SJCRH30 (cell line): ENCODE measurements at places on chromosomes 1 and 21.
A peak's percentile ranks its signal among the peaks of the same experiment; 100 is the strongest.

DNA sequence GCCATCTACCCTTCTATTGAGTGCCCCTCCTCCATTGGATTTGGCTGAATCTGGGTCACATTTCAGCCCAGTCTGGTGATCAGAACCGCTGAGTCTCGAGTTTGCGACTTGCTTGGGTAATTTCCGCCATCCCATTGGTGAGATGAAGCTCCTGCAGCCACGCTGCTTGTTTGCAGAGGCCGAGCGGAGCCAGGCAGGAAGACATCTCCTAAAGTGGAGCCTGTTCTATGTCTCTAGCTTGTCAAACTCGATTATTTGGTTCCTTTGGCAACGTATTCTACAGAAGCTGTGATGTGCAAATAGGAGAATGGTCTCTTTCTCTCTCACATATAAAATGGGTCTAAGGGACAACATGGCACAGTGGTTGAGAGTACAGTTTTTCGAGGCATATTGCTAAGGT is 206.8 kb upstream of the PLXNA2 start:
- DNase-seq: no peak

DNA sequence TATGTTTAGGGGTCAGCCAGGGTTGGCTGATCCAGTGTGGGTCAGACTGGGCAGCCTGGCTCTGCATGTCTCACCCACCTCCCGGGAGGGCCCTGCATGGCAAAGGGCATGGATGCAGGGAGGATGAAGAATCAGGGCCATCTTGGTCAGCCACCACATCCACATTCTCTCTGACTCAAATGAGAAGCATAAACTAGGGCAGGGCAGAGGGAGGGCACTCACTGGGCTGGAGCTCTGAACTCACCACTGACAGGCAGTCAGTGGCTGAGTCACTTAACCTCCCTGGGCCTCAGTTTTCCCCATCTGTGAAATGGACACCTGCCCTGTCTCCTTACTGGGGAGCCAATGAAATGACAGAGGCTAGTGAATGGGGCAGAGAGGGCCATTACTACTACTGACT is 4.3 kb upstream of the CELA2A start:
- no peak for DNase-seq

DNA sequence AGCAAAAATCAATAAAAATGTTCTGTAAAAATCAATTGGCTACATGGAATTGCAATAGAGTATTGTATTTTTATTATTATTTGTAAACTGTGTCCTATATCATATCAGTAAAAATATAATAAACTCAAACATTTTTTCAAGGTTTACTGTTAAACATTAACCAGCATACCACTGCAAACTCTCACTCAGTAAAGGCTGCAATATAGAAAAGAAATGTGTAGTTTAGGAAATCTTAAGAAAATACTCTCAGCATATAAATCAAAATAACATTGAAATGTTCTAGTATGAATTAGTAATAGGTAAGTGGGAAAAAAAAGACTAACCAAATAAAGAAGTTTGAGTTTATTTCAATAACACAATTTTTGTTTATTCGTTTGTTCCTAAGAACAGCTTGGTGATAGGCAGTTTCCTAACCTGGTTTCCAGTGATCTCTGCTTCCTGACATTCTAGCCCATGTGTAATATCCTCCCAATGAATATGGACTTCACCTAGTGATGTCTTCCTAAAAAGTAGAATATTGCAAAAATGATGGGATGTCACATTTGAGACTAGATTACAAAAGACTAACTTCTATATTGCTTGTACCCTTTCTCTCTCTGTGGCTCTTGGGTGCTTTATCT is 870.1 kb downstream of the BRINP3 start:
- no peak for DNase-seq

- no peak for DNase-seq
Measured at GRCh38 chr1:17741052-17741451, 14.1 kb upstream of the ACTL8 start.

DNA sequence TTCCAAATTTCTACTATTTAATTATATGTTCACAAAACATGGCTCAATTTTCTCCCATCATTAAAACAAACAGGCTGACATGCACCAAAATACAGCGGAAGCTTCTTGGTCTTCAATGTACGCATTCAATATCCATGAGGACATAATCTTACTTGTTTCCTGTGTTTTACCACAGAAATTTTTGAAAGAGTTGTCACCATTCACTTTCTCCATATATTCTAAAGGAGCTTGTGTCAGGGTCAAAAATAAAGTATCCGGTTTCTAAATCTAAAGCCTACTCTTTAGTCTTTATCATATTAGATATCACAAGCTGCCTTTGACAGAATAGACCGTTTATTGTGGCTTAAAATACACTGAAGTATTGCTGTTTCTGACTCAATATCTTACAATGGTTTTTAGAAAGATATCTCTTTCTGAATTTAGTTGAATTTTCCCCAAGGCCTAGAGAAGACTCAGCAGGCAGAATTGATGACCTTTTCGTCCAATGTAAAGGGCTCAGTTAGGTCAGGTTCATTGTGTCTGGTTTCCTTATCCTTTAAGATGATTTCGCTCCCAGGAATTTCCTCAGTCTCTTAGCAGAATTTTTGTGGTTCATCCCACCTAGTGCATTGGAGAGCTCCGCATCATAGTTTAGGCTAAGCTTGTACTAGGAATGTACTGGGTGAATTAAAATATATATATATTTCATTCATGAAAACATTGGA is 717.2 kb downstream of the NCAM2 start:
- DNase-seq: peak; percentile 10

DNA sequence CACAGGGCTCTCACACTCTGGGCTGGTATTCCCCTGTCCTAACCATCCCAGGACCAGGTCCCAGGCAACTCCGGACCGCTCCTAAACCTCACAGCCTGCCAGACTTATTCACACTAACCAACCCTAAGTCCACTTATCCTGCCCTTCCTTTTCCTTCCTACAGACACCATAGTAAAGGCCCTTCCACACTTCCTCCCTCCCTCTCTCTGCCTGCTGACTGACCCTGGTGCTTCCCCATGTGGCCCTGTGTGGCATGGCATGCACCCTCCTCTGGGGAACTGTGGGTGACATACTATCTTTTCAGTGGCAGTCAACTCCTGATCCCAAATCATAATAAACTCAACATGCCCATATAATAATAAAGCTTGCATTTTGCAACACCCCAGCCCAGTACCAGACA is 155.1 kb upstream of the DNAH14 start:
- no peak for DNase-seq

DNA sequence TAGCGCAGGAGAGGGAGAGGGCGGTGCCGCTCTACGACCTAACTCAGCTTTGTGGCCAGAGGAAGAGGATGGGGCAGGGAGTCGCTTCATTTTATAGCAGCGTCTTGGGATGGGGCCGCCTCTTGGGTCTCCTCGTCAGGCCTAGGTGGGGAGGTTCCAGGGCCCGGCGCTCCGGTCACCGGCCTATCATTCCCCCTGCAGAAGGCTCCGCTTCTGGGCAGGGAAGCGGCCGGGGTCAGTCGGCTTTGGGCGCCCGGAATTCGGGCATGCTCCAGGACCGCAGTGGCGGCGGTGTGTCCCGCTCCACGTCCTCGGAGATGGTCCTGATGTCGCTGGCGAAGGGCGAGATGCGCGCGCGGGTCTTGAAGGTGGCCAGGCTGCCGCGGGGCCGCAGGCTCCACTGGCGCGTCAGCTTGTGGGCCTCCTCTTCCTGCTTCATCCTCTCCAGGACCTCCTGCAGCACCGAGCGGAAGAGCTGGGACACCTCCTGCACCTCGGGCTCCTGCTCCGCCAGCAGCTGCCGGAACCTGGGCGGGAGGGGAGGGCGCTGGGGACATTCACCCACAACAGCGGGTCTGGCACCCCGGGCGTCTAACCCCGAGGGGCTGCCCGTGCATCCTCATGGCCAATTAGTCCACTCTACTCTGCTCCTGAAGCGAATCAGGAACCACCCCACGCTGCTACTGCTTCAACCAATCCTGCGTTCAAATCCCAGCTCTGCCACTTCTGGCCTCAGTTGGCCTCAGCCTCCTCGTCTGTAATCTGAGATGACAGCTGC is 13.0 kb downstream of the RD3 start:
- DNase-seq: no peak

- DNase-seq: peak; percentile 47
Measured at GRCh38 chr1:246930830-246931548, 759 bp downstream of the AHCTF1 start.

DNA sequence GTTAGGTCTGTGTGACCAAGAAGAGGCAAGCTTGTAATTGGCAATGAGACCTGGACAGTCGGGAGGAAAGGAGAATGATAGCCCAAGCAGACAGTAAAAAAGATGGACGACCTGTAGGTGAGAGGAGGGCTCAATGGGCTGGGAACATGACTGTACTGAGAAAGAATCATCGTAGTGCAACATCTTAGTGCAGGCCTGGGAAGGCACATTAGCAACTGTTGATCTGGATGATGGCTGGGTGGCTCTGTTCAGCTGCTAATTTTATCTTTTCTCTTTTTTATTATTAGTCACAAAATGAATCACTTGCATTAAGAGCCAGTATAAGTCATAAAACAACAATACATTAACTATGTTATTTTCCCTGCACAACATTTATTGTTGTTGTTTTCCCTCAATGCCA is 32.9 kb downstream of the IFI44 start:
- DNase-seq: no peak

- DNase-seq: no peak
Measured at GRCh38 chr1:24986372-24986965, 56.4 kb upstream of the RUNX3 start.

- no peak for DNase-seq
Measured at GRCh38 chr1:76146184-76146583, 71.6 kb downstream of the ST6GALNAC3 start.

DNA sequence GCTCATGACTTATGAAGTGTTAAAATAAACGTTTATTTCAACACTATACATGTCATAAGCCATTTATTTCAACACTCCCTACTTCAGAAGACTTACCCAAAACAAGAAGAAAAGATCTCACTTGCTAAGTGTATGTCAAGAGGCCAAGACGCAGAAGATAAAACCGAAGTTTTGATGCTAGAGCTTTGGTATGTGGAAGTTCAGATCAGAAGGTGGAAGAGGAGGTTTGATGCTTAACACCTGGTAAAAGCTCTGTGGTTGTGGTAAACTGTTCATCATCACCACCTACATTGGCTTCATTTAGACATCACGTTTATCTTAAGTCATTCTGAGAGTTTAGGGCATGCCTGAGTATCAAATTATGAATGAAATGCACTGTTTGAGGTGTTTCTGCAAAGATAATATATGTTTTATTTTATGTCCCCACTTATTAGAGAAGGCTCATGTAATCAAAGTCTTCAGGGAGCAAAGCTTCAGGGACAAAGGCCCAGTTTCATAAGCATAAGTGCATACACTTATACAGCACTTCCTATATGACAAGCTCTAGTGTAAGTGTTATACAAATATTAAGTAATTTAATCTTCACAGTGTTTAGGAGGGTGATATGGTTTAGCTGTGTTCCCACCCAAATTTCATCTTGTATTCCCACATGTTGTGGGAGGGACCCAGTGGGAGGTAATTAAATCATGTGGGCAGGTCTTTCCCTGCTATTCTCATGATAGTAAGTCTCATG is 533.3 kb downstream of the PTBP2 start:
- DNase-seq: no peak

DNA sequence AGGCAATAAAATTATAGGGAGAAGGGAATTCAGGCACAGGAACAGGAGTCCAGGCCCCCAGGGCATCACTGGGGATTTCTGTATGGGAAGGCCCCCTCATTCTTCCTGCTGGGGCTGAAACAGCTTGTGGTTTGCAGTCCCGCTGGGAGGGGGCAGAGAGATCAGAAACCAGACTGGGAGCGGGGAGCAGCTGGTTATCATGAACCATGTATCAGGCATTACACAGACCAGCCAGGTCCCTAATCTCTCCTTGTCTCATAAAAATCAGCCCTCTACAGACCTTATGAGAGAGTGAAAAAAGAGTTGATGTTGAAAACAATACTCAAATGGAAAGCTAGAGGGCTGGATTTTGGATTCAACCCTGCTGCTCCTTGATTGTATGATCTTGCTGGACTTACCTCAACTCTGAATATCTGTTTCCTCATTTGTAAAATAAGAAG is 93.4 kb upstream of the F3 start:
- peak; percentile 92 for DNase-seq

DNA sequence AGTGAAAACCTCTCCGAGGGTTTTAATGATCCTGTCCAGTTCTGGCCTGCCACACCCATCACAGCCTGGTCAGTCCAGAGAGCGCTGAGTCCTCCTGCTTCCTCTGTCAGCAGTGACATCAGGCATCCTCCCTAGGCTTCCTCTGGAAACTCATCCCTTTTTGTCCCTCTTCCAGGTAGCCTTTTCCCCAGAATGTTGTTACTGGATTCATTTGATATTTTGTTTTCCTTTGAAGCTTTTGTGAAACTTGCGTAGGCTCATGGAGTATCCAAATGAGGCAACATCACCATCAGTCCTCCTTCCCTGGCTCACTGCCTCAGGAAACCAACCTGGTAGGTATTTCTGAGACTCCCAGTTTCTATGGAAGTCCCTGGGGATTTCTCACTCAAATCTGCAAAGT is 27.0 kb upstream of the IGSF3 start:
- no peak for DNase-seq

DNA sequence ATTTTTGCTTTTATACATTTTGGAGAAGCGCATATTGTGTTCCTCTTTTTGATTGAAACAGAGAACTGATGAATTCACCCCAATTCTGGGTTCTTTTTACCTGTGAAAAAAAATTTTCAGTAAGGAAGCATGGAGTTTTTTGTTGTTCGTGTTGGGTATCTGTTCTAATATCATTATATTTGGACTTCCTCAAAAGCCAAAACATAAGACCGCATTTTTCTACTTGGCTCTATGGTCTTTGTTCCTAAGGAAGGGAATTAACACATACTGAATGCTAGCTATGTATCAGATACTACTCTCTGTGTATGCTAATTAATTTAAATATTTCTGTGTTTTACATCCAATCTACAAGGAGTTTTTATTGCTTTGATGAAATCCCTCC is 12.9 kb downstream of the EPB41 start:
- no peak for DNase-seq

DNA sequence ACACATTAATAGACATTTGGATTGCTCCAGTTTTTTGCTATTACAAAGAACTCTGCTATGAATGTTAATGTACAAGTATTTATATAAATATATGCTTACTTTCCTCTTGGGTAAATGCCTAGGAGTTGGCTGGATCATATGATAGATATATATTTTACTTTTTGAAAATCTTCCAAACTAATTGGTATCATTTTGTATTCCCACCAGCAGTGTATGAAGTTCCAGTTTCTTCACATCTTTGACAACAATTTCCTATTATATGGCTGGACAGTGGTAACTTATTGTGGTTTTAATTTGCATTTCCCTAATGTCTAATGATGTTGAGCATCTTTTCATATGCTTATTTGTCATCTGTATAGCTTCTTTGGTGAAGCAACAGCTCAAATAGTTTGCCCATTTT is 23.8 kb upstream of the DIPK1A start:
- DNase-seq: no peak

GRCh38 chr1:33997127-33998036 is 133.5 kb downstream of the HMGB4 start:
- DNase-seq: no peak
